Fibroblast of skin of left quadriceps (primary cell): ENCODE measurements at places on chromosomes 2 and 18.
A peak's percentile ranks its signal among the peaks of the same experiment; 100 is the strongest.

GRCh38 chr2:85828725-85829124, 60.1 kb downstream of the ST3GAL5 start:
- no peak for DNase-seq

GRCh38 chr2:48144777-48145176, 238.5 kb upstream of the FBXO11 start:
- no peak for DNase-seq

DNA sequence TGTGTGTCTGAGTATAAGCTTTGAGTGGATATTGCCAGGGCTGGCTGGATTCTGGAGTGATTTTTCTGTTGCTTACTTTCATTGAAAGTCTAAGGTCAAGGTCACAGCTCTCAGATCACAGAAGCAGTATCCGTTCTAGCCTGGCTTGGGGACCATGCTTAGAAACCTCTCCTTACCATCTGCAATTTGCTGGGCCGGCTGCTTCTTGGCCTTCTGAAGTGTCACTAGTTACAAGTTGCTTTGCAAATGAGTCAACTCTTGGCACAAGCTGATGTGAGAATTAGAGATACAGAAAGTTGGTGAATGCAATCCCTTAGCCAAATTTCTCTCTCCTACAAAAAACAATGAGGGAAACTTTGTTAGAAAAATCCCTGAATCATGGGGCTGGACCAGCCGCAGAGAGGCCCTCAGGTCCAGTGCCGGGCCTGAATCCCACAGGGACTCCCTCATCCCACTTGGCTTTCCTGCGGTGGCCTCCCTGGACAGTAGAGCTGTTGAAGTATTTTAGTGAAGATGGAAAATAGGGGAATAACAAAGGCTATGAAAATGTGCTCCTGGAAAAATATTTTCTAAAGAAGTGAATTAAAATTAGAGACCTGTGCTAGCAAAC, 92.7 kb upstream of the CNGA3 start:
- DNase-seq, result no peak

- DNase-seq, result no peak
Observed at GRCh38 chr18:65073060-65073550, 677.7 kb upstream of the CDH7 start.

- DNase-seq, result peak; percentile 89
Observed at GRCh38 chr18:68840554-68841263, 42.8 kb downstream of the CCDC102B start.

GRCh38 chr18:57436965-57437333, 1.8 kb downstream of the ONECUT2 start:
- DNase-seq, result no peak

DNA sequence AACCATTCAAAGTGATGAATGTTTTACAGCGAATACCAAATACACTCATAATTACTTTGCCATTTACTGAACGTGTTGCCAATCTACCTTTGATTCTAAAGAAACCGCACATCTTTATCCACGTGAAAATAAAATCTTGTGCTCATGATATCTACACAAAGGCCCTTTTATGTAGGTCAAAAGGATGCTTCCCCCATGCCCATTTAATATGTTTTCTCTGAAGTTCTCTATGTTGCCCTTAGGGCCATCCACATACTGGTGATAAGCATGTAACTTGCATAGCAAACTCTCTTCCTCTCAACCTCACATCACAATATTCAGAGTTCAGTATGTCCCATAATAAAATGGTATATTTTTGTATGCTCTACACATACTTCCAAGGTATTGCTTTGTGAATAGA, 380.0 kb upstream of the FIGN start:
- no peak for DNase-seq

DNA sequence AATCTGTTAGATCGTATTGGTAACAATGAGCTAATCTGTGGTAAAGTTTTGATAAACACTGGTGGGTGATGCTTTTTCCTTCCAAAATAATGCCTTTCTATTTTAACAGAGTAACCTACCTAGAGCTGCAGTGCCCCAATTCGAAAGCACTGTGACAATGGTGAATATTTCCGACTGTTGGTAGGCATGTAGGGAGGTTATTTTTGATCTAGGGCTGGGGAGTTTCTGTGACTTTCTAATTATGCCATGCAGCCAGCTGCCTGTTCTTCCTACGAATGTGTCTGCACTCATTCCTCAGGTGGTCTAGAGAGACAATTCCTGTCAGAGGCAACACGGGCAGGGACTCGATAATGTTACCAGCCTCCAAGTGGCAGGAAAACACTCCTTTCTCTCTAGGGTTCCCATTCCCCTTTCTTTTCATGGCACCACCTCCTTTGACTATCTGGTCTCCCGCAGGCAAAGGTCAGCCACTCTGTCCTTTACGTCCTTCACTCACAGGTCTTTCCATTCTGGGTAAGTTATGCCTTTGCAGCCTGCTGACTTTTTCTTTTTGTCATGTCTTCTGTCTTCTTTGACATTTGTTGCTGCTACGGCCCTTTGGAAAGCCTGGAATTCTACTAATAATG, 167.2 kb upstream of the MGAT5 start:
- no peak for DNase-seq

- no peak for DNase-seq
Observed at GRCh38 chr2:43321446-43321845, 95.0 kb upstream of the ZFP36L2 start.

- no peak for DNase-seq
Observed at GRCh38 chr2:67854103-67854743, 208.6 kb downstream of the C1D start.

DNA sequence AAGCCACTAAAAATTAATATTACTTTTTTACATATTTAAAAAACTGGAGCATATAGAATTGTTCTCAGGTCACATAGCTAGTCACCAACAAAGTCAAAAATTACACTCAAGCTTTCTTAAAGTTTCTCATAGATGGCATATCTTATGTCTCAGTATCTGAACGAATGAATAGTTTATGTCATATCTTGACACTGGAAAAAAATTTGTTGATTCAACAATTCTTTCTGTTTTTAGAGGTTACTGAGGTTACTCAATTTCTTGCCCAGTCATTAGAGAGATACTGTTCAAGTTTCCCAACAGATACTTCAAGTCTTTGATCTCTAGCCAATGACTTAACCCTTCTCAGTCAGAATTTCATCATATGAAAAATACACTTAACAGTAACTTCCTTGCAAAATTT, 113.1 kb upstream of the XIRP2 start:
- DNase-seq, result no peak

DNA sequence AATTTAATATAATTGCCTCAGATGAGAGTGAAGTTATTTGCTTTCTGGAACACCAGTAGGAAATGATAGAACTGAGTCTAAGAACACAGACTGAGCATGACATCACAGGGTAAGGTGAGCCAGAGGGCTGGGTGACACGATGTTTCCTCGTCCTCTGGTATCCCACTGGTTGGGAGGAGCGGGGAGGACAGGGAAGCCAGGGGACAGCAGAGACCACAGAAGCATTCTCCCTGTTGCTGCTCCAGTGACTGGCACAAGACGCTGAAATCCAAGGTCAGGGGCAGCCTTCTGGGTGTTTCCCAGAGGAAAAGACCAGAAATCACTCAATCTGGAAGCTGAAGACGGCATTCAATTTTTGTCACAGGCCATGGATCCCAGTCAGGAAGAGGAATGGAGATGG, 363.4 kb upstream of the SOX11 start:
- DNase-seq, result no peak

DNA sequence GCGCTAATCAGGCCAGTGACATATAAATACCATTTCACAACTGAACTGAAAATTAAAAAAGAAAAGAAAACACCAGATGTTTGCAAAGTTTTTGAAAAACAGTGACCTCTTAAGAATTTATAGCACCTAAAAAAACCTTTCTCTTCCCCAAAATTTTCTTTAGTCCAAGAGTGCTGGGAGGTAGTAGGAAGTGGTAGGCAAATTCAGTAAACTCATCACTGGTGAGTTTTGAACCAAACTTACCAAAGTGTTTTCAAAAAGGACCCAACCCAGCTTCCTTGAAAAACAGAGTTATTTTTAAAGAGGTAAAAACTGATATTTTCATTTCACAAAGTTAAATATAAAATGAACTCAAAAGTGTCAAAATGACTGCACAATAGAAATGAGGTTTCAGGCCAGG, 90.4 kb downstream of the TMEM247 start:
- no peak for DNase-seq

- DNase-seq, result no peak
Observed at GRCh38 chr2:217250013-217250524, 390.2 kb upstream of the TNP1 start.

DNA sequence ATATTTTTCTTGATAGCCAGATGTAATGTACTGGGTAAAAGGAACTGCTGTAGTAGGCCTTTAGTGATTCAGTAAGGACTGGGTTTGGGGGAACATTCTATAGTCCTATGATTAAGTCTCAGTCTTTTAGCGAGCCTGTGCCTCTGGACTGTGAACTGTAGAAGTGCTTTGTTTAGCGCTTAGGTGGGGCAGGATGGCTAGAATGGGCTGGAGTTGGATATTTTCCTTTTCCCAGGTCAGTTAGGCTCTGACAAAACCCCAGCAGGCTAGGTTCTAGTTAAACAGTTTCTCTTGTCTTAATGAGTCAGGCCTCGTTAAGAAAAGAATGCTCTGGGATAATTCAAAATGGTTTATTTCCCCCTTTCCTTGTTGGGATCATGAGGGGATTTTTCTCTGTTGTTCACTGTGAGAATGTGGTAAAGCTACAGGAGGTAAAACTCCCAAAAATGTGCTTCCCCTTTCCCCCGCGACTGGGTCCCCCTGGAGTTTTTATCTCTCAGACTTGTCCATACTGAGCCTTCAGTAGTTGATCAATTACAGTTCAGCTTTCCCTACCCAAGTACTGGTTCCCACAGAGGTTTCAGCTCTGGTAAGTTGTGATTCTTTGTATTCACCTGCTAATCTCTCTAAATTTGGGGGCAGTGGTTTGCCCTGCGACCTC, 31.5 kb downstream of the EHBP1 start:
- DNase-seq, result no peak

DNA sequence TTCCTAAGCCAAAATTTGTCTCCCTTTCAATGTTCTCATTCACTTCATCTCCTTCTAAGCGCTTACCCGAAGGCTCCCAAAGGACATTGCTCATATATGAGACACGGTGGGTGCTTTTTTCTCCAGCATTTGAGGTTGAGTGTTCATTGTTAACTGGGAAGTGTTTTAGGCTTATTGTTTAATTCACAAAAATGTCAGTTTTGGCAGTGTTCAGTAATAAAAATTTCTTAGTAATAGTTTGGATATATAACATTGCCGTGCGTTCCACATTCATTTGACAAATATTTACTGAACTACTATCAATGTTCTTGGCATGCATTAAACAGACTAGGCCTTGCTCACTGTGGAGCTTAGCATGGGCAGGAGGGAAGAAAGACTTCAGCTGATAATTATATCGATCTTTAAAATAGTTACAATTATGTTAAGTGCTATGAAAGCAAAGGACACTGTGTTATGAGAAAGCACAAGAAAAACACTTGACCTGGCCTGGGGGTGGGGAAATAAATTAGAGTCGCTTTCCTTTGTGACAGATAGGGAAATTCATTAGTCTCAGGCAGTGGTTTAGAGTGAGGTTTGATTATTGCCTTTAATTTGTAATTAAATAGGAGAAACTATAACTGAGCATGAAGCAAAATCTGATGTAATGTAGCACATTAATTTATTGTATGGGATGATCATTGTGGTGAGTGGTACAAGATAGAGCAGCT, 82.2 kb upstream of the DOCK10 start:
- DNase-seq, result no peak

DNA sequence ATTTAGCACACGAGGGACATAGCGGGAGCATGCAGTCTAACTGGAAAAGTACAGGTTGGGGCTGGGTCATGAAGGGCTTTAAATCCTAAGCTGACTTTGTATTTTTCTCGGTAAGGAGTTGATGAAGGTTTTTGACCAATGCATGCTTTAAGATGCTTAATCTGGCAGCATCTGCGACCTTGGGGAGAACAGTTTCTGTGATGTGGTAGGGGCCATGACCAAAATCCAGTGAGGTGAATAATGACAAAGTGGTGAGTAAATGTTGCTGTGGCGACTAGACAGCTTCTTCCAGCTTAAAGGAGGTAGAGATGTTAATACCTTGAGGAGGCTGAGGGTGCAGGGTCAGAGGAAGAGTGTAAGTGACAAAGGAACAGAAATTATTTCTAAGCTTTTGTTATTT, 174.6 kb upstream of the ALPP start:
- no peak for DNase-seq

- no peak for DNase-seq
Observed at GRCh38 chr18:48521723-48522122, 17.1 kb upstream of the CTIF start.

- no peak for DNase-seq
Observed at GRCh38 chr2:132915812-132916549, 246.0 kb upstream of the LYPD1 start.

GRCh38 chr2:7686016-7686385, 768.8 kb downstream of the RNF144A start:
- no peak for DNase-seq

GRCh38 chr18:13161276-13161899, 57.2 kb upstream of the LDLRAD4 start:
- no peak for DNase-seq

DNA sequence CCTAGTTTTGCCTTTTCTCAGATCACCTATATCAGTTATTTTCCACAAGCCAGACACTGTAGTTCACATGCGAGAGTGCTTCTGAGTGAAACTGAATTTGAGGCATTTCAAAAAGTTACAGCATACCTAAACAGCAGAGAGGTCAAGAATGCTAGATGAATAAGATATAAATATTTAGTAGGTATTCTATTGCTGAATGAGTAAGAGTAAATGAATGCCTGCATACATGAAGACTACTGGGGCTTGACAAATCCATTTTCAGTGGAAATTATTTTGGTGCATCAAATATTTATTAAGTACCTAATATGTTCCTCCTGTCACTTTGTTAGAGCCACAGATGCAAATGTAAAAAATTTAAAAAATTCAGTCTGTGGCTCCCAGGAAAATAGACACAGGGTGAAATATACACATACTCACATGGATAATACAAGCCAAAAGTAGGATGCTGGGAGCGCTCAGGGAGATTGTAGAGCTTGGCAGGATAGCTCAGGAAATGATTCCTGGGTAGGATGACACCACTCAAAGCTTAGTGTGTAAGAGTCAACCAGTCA, 27.6 kb upstream of the CDC42EP3 start:
- peak; percentile 72 for DNase-seq

- no peak for DNase-seq
Observed at GRCh38 chr2:7358865-7359447, 441.7 kb downstream of the RNF144A start.

GRCh38 chr18:48801728-48802542, 148.8 kb downstream of the SMAD7 start:
- DNase-seq, result no peak

DNA sequence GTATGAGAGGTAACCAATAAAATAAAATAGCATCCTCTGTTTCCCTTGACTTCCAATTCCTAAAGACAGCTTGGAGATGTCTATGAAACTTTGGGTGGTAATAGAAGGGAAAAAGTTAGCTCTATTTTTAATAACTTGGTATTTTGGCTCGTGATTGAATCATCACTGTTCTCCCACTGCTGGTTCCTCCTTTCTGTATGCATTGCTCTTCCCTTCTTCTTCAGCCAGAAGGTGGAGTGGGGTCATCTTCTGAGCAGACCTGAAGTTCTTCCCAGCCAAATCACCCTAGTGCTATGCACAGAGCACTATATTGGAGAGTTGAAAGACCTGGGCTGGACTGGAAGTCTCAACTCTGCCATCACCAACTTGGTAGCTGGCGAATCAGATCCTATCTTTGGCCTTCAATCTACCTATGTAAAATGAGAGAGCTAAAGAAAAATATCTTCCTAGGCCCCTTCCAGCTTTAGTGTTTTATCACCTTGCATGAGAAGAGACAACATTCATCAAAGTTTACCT, 54.1 kb downstream of the CPO start:
- no peak for DNase-seq

- peak; percentile 5 for DNase-seq
Observed at GRCh38 chr2:142682528-142682927, 194.9 kb upstream of the KYNU start.

GRCh38 chr2:17792515-17792914, 23.7 kb upstream of the MSGN1 start:
- DNase-seq, result no peak
